ENCODE measurements at places on chromosomes 3 and 15.
A peak's percentile ranks its signal among the peaks of the same experiment; 100 is the strongest.

GRCh38 chr15:68541743-68542142, 37.0 kb upstream of the CORO2B start:
- no peak for DNase-seq

DNA sequence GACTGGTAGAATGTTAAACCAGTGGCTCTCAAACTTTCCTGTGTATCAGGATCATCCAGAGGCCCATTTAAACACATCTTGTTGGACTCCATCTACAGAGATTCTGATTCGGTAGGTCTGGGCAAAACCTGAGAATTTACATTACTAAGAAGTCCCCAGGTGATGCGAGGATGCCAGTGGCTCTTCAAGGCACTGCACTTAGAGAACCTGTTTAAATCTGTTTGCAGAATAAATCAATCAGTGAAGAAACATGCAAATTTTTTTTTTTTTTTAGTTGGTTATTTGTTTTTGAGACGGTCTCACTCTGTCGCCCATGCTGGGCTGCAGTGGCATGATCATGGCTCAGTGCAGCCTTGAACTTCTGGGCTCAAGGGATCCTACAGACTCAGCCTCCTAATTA, 117.7 kb upstream of the WNT5A start:
- no peak for DNase-seq

DNA sequence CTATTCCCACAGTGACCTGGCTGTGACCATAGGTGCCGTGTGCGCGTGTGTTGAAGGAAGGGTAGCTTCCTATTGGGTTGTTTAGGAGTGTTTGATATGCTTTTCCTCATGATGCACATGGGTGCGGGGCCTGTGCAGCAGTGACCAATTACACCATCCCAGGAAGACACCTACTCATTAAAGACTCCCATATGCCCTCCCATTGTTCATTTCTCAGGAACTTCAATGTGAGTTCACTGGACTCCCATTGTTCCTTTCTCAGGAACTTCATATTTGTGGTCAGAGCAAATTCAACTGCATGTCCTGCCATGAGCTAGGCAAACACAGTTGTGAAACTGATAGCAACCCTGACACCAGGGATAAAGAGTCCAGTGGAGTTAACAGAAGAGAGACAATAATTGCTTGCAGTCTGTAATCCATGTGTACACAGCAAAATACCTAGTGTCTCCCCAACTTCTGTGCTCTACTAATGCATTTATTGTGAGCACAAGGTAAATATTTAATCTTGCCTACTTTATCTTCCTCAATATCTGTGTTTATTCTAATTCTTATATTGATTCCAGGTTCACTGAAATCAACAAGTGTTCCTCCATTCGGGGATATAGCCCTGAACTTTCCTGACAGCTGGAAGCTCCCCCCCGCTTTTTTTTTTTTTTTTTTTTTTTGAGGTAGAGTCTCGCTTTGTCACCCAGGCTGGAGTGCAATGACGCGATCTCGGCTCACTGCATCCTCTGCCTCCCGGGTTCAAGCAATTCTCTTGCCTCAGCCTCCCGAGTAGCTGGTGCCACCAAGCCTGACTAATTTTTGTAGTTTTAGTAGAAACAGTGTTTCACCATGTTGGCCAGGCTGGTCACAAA, 57.5 kb upstream of the GCNT3 start:
- DNase-seq: no peak

- no peak for DNase-seq
Measured at GRCh38 chr3:45968706-45969105, 25.4 kb downstream of the CXCR6 start.

DNA sequence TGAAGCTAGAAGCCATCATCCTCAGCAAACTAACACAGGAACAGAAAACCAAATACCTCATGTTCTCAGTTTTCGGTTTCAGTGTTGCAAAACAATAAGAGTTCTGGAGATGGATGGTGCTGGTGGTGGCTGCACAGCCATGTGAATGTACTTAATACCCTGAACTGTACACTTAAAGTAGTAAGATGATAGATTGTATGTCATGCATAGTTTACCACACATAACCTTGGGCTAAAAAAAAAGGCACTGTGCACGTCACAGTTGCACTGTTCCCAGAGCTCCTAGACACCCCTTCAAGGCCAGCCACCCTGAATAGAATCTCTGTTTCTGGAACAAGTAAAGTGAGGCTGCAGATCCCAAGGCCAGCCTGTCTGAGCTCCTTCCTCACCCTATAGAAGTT, 243.3 kb upstream of the IGF1R start:
- no peak for DNase-seq

- no peak for DNase-seq
Measured at GRCh38 chr3:124207873-124208485, 216.1 kb upstream of the ROPN1 start.

DNA sequence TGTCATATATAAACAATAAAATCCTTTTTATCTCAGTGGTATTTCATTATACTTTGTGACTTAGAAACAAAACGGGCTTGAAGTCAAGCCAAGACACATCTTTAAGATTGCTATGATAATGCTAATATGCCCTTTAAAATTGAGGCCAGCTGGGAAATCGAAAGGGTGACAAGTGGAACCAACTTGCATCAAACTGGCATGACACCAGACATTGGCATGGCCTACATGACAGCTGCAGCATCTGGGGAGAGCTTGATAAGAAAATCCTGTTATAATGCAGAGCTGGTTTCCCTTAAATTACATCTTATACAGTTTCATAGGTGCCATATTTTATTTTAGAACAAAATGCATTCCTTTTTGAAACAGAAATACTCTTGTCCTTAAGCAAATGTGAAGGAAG, 325.2 kb downstream of the ZBBX start:
- no peak for DNase-seq

- peak; percentile 34 for DNase-seq
Measured at GRCh38 chr3:50390508-50391224, 31.3 kb upstream of the TMEM115 start.

DNA sequence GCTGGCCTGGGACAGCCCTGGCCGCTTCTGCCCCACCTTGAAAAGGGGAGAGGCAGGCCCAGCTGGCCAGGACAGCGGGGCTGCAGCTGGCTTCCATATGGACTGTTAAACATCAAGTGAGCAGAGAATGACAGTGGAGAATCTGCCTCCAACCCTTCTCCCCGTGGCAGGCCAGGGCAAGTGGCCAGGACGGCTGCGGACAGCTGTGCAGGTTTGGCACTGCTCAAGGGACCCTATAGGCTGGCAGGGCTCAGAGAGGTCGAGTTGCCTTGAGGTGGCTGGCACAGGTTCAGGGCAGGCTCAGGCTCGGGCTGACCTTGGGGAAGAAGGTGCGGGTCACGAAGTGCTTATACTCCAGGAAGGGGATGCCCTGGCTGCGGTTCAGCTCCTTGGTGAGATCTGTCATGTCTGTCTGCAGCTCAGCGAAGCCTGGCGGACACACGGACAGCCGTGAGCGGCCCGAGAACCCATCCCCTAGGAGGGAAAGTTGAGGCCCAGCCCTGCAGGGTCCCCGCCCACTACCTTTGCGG, 24.3 kb downstream of the H1-8 start:
- DNase-seq: no peak

DNA sequence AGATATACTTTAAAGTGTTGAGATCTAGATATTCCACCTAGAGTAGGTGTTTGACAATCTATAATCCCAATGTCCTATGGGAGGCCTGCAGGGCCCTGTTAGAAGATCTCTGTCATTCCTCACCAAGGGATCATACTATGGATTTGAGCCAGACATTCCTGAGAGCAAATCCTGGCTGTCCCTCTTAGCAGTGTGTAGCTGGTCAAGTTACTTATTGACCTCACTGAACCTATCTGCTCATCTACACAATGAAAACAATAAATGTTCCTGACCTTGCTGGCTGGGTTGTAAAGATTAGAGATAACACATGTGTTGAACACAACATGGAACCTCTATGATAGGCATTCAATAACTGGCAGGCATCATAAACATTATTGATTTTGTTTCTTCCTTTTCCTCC, 265.6 kb upstream of the ATP11B start:
- no peak for DNase-seq

DNA sequence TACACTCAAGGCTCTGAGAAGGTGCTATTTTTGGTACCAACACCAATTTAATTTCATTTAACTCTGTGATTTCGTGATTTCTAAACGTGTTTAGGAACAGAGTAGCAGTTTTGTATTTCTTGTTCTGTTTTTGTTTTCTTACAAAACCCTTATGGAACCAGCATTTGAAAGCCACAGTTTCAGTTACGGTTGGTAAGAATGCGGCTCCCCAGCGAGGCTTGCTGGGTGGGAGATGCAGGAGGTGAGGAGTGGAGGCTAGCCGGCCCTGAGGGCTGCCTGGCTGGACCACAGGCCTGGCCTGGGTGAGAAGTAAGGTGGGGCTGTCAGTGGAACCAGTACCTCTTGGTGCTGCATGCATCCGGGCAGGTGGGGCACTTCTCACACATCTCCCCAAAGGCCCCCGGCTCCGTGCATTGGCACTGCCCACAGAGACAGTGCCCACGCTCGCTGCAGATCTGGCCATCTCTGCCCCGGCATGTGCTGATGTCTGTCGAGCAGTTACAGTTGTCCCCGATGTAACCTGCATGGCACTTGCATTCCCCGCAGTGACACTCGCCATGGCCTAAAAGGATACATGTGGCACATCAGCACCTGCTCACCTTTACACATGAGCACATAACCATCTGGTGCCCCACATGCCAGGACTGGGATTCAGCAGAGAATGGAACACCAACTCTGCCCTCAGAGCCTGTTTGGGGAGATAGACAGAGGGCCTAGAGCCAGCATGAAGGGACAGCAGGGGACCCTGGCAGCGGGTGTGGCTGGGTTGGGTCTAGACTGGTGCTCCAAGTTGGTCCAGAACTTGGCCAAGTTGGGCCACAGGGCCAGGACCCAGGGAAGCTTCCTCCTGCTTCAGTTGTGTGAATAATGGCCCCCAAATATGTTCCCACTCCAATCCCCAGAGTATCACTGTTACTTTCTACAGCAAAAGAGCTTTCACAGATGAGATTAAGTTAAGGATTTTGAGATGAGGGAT, 43.4 kb downstream of the UMPS start:
- DNase-seq: no peak

GRCh38 chr3:94118390-94118789, 55.5 kb downstream of the NSUN3 start:
- no peak for DNase-seq

- DNase-seq: no peak
Measured at GRCh38 chr3:188589071-188589470, 435.1 kb downstream of the LPP start.

GRCh38 chr3:128547368-128547987, 54.5 kb upstream of the GATA2 start:
- DNase-seq: no peak

DNA sequence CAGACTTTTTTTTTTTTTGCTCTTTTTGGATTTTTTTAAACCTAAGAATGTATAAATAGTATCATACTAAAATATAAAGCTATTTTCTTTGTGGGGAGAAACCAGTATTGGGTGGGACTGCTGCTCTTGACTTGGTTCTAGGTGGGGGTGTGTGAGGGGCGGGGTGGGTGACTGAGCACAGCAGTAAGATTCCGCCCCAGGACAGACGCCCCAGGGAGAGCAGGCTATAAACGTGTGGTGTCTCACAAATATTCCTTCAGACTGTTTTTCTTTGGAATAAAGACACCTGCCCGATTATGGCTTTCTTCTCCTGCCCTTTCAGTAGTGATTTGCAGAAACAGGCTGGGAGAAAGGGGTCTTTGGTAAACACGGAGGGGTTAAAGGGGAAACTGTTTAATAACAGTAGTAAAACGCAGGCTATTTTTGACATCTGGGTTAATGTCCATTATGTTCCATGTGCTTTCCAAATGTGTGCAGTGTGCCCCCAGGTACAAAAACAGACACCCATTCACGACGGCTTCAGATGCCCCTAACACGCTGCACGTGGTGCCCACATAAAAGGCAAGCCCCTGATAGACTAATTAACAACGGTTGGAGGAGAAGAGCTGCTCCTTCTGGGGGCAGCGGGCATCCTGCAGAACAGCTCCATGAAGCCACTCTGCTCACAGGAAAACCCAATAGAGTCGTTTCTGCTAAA, 28.6 kb upstream of the WNT5A start:
- no peak for DNase-seq

DNA sequence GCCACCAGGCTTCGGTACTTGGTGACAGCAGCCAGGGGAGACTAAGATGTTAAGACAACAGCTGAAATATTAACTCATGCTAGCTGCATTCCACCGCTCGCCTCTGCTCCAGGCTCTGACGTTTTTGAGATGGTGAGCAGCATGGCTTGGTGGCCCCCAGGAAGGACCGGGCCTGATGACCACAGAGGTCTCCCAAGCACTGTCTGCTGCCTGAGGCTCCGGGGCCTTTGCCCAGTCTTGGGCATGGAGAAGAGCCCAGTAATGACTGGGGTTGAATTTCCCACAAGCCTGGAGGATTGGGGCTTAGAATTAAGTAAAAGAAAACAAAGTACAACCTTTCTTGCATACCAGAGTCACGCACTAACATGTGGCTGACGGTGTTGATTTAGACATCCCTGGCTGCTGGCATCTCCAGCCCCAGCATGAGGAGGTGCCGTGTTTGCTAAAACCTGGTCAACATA, 243.6 kb upstream of the LYSMD4 start:
- no peak for DNase-seq

- no peak for DNase-seq
Measured at GRCh38 chr3:72049300-72049699, 264.4 kb upstream of the PROK2 start.

DNA sequence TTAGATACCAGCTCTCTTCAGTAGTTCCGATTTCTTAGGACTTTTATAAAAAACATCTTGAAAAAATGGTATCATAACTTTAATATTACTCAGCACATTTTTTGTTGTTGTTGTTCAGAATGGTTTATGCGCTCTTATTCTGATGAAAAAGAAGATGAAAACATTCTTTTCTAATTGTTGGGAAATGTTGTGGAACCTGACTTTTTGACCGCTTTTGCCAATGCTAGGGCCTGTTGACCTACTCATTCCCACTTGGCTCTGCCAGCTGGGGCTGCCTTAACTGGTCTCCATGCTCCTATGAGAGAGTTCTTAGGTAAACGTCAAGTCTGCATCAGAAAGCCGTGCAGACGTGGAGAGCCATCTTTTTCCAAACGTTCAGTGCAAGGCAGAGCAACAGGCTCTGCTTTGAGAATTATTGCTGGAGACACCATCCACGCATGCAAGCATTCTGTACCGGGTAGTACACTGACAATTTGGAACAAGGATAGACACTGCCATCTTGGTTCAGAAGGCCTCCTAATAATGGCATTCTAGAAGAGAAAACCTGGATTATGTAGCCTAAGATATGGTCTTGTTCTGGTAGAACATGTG, 176.8 kb downstream of the GHSR start:
- DNase-seq: no peak

DNA sequence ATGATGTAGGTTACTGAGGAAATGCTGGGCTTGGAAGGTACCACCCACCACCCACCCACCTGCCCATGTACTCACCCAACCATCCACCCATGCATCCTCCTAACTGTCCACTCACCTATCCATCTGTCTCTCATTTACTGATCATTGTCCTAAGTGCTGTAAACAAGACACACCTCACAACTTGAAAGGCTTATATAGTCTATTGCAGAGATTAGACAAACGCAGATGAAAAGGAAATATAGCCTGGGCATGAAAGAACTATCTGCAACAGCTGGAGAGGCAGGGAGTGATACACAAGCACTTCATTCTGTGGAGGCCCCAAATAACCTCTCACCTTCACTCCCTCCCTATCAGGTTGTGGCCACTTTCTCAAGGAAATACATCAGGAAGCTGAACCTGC, 54.0 kb downstream of the DAPK2 start:
- no peak for DNase-seq

Data from nucleus accumbens (tissue), 56 donors.